ENCODE measurements at places on chromosomes 3 and 15. TPM values are rescaled to one million over a fixed set of nuclear protein-coding genes. Genes with fewer than 3 reads are reported as not detected.

DNA sequence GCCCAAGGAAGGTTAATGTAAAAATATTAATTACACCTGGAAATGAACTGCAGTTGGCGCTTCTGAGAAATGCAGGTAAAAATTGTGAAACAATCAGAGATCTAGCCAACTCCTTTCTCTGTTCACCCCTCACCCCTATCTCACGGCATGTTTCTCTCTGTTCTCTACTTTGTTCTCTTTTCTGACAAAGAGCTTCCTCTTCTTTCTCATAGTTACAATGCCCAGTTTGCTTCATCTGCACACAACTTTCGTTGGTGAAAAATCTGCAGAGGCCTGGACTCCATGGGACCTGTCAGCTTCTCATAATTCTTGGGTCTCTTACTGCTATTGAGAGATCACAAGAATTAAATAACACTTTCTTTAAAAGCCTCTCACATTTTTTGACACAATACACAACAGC is 212.9 kb upstream of the LRRN1 start:
- no peak for DNase-seq

DNA sequence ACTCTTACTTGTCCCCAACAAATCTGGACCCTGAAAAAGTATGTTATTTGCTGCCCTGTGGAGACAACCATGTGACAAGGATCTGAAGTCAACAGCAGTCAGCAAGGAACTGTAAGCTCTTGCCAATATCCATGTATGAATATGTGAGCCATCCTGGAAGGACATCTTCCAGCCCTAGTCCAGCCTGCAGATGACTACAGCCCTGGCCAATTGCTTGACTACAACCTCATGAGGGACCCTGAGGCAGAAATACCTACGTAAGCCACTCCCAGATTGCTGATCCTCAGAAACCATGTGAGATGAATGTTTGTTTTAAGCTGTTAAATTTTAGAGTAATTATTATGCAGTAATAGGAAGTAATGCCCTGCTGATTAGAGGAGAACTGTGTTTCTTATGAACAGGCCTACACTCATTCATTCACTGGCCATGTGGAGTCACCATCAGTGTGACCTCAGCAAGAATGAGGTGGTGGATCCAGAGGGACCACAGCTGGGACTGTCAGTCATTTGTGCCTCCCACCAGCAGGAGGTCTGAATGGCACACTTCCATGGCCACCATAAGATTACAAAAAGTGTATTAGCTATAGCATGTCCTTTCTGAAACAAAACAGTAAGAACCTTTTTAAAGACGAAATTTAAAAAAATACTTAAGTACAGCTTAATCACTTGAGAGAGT is 92.6 kb downstream of the TFDP2 start:
- no peak for DNase-seq

GRCh38 chr3:122535964-122536631 is 21.4 kb upstream of the KPNA1 start:
- no peak for DNase-seq

The LRTM1 gene
- not detected for total RNA-seq

The CELSR3 gene
- 0.33 TPM for total RNA-seq

Data from sigmoid colon (tissue), 7 donors.